ENCODE measurements at places on chromosomes 2 and 18.

DNA sequence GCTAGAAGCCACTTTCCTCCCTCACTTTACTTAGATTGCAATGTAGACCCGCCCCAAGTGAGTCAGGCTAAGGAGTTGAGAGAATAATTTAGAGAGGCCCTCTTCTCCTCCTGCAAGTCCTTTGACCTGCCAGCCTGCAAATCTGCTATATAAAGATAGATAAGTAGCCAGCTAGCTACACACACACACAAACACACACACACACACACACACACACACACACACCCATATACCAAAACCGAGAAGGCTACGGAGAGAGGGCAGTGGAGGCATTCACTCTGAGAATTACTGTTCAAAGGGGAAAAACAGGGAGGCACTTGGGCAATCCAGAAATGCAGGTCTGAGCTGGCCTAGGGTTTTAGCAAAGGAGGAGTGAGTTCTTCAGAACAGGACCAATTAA, 23.0 kb upstream of the SMAD7 start:
- H3K27ac ChIP-seq = no peak overlapping the region
- no peaks in the 10 kb centered on the region for H3K4me1 ChIP-seq
- H3K36me3 ChIP-seq = no peaks in the 10 kb centered on the region
- no peak for DNase-seq
- no peaks in the 10 kb centered on the region for H3K27me3 ChIP-seq
- H3K4me3 ChIP-seq = no peak overlapping the region

DNA sequence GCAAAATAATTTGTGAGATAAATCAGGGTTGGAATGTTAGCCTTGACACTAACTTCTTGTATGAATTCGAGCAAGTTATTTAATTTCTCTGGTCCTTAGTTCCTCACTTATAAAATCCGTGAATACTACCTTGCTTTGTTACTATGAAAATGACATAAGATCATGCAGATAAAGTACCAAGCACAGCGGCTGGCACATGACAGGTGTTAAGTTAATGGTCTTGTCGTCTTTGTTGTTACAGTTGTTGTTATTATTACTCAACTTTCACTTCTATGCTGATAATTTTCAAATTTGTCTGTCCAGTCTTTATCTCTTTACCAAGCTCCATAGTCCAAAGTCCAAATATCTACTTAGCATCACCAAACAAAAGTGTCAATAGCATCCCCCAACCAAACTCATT, 482.1 kb downstream of the ARHGAP15 start:
- H3K36me3 ChIP-seq = no peaks in the 10 kb centered on the region
- H3K4me1 ChIP-seq = no peaks in the 10 kb centered on the region
- H3K4me3 ChIP-seq = no peak overlapping the region
- no peaks in the 10 kb centered on the region for H3K27me3 ChIP-seq
- H3K27ac ChIP-seq = no peak overlapping the region

DNA sequence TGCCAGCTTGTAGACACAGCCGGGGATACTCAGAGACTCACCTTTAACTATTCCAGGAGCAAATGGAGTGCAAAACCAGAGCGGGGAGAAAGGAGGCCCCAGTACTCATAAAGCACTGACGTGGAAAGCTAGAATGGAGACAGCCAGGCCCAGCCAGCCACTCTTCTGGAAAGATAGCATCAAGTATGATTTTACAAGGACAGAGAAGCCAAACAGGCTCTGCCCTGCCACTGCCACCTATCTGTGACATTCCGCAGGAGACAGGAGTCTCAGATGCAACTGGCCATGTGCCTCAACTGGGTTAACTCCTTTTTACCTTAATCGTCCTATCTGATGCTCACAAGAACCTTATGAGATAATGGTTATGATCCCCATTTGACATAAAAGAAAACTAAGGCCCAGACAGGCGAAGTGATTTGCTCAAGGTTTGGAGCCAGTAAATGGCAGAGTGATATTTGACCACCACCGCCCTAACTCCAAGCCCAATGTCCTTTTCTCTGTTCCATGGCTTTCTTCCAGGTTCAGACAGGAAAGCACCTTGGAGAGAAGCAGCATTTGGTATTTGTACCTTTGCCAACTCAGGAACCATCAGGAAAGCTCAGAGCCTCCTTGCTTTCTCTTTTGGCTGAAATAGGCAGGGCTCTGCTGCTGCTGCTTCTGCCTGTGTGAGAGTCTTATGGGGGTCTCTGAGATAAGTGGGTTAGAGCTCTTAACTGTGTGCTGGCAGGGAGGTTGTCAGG, 15.6 kb downstream of the KIF3C start:
- no peaks in the 10 kb centered on the region for H3K36me3 ChIP-seq
- no peaks in the 10 kb centered on the region for H3K4me1 ChIP-seq
- no peaks in the 10 kb centered on the region for H3K27me3 ChIP-seq
- no peak overlapping the region for H3K4me3 ChIP-seq

DNA sequence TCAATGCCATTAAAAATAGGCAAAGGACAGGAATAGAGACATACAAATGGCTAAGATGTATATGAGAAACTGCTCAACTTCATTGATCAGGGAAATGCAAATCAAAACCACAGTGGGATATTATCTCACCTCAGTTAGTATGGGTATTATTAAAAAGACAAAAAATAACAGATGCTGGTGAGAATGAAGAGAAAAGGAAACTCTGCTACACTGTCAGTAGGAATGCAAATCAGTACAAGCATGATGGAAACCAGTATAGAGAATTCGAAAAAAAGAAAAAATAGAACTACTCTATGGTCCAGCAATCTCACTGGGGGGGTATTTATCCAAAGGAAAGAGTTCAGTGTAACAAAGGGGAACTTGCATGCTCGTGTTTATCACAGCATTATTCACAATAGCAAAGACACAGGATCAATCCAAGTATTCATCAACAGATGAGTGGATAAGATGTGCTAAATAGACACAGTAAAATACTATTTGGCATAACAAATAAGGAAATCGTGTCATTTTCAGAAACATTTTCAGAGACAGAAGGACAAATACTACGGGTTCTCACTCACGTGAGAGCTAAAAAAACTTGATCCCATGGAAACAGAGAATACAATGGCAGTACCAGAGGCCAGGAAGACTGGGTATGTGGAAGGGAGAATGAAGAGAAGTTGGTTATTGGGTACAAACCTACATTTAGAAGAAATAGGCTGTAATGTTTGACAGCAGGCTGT, 60.6 kb downstream of the CCDC74A start:
- no peak overlapping the region for H3K4me3 ChIP-seq
- no peak for DNase-seq
- no peaks in the 10 kb centered on the region for H3K36me3 ChIP-seq

DNA sequence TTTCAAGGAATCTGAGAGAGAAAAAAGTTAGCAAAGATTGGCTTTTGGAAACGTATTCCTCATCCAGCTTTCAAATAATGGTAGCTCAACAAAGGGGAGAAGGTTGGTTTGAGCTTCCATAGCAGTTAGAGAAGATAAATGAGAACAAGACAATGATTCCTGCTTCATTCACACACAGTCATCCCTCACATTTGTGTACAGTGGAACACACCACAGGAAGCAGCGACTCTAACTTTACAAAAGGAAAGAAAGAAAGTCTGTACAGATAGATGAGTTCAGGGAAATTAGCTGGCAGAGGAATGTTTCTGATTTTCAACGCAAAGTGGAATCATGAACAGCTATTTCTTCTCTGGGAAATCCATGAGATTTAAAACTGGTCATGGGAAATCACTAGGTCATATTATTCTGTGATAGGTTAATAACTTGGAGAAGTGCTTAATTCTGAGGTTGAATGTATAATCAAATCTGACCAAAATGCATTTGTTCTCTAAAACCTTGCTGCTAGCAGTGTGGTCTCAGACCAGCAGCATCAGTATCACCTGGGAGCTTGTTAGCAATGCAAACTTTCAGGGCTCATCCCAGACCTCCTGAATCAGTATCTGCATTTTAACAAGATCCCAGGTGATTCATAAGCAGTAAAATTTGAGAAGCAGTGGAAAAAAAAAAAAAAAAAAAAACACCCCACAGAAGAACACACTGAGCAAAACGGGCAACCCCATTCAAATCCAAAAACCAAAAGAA, 112.0 kb downstream of the GRB14 start:
- no peak overlapping the region for H3K27ac ChIP-seq
- no peak for DNase-seq
- H3K4me1 ChIP-seq = no peaks in the 10 kb centered on the region
- H3K36me3 ChIP-seq = peaks cover 3% of the 10 kb centered on the region
- no peaks in the 10 kb centered on the region for H3K27me3 ChIP-seq

DNA sequence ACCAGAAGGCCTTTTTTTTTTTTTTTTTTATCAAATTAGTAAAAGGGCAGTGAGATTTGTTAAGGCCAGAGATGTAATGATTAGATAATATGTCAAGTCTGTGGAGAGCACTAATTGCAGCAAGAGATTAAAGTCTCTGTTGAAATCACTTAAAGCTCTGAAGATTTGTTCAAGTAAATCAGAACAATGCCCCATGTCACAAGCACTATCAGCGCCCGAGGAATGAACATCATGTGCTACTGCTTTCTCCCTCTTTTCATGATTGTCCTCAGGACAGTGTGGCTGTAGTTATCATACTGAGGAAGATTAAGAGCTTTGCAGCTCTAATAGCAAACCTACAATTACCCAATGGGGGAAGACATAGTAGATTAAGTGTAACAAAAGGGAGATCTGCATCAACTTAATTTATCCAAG, 71.1 kb downstream of the TDRD15 start:
- no peaks in the 10 kb centered on the region for H3K4me1 ChIP-seq
- no peak for DNase-seq
- no peak overlapping the region for H3K27ac ChIP-seq
- no peak overlapping the region for H3K4me3 ChIP-seq
- H3K27me3 ChIP-seq = no peaks in the 10 kb centered on the region

- no peak for DNase-seq
- no peaks in the 10 kb centered on the region for H3K36me3 ChIP-seq
- no peak overlapping the region for H3K4me3 ChIP-seq
- no peak overlapping the region for H3K27ac ChIP-seq
- no peaks in the 10 kb centered on the region for H3K27me3 ChIP-seq
Observed at GRCh38 chr18:51385270-51385669, 187.8 kb upstream of the MEX3C start.

GRCh38 chr2:234102112-234102511, 51.6 kb downstream of the SPP2 start:
- no peaks in the 10 kb centered on the region for H3K4me1 ChIP-seq
- no peak overlapping the region for H3K27ac ChIP-seq
- no peaks in the 10 kb centered on the region for H3K36me3 ChIP-seq
- no peak overlapping the region for H3K4me3 ChIP-seq
- no peaks in the 10 kb centered on the region for H3K27me3 ChIP-seq

DNA sequence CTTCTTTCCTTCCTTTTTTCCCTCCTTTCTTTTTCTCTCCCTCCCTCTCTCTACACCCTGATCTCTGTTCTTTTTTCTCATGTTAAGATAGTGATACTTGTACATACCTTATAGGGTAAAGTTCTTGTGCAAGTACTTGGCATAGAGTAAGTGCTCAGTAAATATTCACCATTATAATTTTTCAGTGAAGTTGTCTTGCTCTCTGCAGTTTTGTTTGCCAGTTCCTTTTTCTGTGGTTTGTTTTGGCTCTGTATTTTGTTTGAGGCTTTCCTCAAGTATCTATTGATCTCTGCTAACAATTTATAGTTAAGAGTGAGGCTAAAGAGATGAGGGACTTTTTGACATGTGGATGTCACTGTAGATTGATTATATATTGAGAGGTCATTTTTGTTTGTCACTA, 48.0 kb downstream of the MTX2 start:
- H3K4me3 ChIP-seq = no peak overlapping the region
- H3K36me3 ChIP-seq = peaks cover 3% of the 10 kb centered on the region
- no peak for DNase-seq
- no peaks in the 10 kb centered on the region for H3K4me1 ChIP-seq
- H3K27ac ChIP-seq = no peak overlapping the region

- H3K36me3 ChIP-seq = no peaks in the 10 kb centered on the region
Observed at GRCh38 chr18:42242758-42243157, 287.7 kb downstream of the PIK3C3 start.

DNA sequence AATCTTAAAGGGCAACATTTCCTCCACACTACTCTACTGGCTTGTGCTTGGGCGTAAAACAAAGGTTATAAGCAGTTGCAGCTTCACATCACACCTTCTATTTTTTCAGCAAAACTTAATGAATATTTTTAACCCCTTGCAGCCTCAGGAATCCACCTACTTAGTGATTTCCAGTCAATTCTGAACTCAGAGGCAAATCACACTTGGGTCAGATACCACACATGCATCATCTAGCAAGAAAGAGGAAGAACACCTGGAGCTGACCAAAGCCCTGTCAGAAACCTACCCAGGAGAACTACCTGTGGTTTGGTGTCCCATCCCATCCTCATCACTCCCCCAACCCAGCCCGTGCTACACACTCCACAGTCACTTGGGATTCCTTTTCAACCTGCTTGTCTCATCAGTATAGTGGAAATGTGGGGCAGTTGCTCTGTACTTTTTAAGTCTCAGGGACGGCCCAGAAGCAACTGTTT, 25.5 kb downstream of the PIAS2 start:
- DNase-seq = no peak
- H3K27ac ChIP-seq = no peak overlapping the region
- no peak overlapping the region for H3K4me3 ChIP-seq
- no peaks in the 10 kb centered on the region for H3K27me3 ChIP-seq
- H3K4me1 ChIP-seq = no peaks in the 10 kb centered on the region

DNA sequence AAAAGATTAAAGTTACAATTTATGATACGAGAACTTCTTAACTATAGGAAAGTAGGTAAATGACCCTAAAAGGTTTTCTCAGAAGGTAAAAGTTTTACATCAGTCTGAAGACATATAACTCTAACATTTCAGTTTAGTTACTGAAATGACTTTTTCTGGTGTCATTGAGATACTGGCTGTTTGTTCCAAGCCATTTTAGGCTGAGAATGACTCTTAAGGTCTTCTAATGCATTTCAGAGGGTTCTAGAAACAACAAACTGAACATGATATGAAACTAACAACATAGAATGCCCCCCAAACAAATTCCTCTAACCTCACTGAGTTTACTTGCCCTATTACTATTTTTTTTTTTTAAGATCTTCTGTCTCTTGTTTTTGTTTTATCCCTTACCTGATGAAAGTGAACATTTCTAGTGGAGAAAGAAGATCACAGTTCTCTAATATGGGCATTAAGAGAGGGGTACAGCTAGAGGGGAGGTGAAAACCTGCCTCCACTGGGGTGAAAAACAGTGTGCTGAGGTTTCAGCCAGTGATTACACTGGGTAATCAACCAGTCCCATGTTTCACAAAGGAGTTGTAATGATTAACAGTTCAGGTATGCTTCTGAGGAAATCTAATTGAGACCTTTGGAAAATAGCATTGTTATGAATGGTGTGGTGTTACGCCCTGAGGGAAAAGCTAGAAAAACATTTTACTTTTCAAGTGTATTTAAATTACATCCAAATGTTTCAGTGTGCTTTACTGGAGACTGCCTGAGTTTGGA, 11.2 kb downstream of the NABP1 start:
- no peaks in the 10 kb centered on the region for H3K27me3 ChIP-seq
- no peaks in the 10 kb centered on the region for H3K36me3 ChIP-seq
- peaks cover 10% of the 10 kb centered on the region for H3K4me1 ChIP-seq

Measured in aorta (tissue), 5 donors.